HFFc6 (cell line): ENCODE measurements at places on chromosomes 4 and X.

DNA sequence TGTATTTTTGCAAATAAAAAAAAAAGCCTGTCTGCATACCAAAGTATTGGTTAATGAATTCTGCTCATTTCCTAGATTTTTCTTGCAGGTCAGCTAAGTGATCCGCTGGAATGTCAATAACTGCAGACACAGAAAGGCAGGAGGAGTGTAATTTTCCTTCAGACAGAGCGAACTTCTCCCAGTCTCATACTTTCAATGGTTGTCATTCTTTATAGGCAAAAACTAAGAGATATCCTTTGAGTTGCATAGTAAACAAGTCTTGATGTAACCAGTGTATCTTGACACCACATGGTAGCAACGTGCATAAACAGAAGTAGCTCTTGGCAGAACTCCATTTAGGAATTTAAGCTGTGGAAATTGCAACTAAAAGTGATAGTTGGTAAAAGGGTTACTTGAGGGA, 8.2 kb downstream of the CAPN6 start:
- H3K27ac ChIP-seq: no peak overlapping the region
- H3K27me3 ChIP-seq: no peaks in the 10 kb centered on the region
- H3K4me3 ChIP-seq: no peak overlapping the region
- H3K4me1 ChIP-seq: no peaks in the 10 kb centered on the region
- DNase-seq: peak; percentile 0

GRCh38 chr4:11467931-11468330, 39.2 kb upstream of the HS3ST1 start:
- no peaks in the 10 kb centered on the region for H3K27me3 ChIP-seq
- no peak overlapping the region for H3K27ac ChIP-seq
- no peak overlapping the region for H3K4me3 ChIP-seq
- H3K4me1 ChIP-seq: no peaks in the 10 kb centered on the region

- no peak overlapping the region for H3K27ac ChIP-seq
- no peak overlapping the region for H3K4me3 ChIP-seq
- peaks cover 3% of the 10 kb centered on the region for H3K27me3 ChIP-seq
- peaks cover 24% of the 10 kb centered on the region for H3K4me1 ChIP-seq
- H3K36me3 ChIP-seq: no peaks in the 10 kb centered on the region
Measured at GRCh38 chr4:86451560-86452330, 91.9 kb upstream of the MAPK10 start.

DNA sequence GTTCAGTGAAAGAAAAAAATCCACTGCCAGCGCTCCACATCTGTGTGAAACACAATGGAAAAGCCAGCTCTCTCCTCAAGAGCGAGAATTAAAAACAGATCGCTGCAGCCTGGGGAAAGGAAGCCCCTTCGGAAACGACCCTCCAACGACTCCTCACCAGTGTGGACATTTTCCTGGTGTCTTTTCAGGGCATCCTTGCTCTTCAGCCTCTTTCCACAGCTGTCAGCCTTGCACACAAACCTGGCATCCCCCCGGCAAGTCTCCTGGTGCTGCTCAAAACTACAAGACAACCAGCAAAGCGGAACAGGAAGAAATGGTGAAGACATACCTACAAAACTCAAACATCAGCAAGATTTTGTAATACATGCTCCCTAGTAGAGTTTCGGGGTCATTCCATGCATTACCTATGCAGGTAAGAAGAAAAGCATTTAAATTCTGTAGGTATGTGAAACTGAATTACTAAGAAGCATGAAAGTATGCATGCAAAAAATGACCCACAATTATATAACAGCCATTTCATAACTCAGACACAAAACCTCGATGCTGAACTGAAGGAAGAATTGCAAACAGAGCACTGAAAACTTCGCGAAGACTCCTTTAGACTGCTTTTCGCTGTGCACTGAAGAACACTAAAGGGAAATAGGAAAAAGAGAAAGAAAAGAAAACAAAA, 106.1 kb downstream of the PRDM5 start:
- no peak for DNase-seq
- peaks cover 42% of the 10 kb centered on the region for H3K4me1 ChIP-seq
- peak overlapping the region; percentile 73 for H3K27ac ChIP-seq
- H3K4me3 ChIP-seq: peak overlapping the region; percentile 87

DNA sequence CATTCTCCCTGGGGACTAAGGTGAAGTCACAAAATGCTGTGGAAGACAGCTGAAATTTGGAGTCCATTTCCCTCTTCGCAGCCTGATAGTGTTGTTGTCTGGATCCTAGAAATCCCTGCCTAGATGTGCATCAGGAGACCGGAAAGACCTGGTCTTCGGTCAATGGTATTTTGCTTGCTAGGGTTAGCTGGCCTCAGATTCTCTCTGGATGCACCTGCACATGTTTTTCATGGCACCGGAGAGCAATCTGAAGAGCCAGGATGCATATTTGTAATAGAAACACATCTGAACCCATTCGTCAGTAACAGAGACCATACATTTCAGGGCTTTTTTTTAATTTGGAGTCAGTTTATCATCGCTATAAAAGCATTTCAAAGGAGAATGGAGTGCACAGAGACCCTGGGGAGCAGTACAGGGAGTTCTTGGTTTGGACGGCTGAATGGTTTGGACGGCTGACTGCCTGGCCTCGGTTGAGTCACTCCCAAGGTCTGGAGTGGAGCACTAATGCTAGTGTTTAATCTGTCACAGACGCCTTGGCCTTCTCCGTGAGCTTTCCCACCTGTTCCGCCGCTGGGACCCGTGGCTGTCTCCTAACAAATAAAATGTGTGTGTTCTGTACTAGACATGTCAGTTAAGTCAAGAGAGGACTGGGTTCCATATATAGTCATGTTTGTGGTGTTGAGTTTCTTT, 7.5 kb upstream of the PDLIM3 start:
- DNase-seq: no peak
- no peak overlapping the region for H3K4me3 ChIP-seq
- H3K36me3 ChIP-seq: no peaks in the 10 kb centered on the region
- no peaks in the 10 kb centered on the region for H3K4me1 ChIP-seq

DNA sequence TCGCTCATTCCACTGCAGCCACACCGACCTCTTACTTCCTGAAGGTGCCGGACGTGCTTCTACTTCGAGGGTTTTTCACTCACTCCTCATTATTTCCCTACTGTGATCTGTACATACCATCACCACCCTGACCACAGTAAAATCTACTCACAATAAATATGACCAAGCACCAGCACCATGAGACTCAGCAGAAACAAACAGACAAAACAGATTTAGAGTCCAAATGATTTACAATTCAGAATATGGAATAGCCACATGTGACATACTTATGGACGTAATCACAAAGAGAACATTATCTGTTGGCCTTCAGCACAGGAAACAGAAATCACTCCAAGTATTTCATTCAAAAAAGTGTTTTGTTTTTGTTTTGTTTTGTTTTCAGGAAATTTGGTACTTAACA, 16.1 kb upstream of the KLB start:
- peaks cover 5% of the 10 kb centered on the region for H3K27me3 ChIP-seq
- H3K27ac ChIP-seq: no peak overlapping the region
- H3K4me1 ChIP-seq: no peaks in the 10 kb centered on the region
- no peak for DNase-seq
- H3K36me3 ChIP-seq: no peaks in the 10 kb centered on the region
- no peak overlapping the region for H3K4me3 ChIP-seq
